Activated CD4-positive, alpha-beta T cell treated with anti-CD3 and anti-CD28 coated beads for 1 hour (primary cell): ENCODE measurements at places on chromosomes 4 and X.

DNA sequence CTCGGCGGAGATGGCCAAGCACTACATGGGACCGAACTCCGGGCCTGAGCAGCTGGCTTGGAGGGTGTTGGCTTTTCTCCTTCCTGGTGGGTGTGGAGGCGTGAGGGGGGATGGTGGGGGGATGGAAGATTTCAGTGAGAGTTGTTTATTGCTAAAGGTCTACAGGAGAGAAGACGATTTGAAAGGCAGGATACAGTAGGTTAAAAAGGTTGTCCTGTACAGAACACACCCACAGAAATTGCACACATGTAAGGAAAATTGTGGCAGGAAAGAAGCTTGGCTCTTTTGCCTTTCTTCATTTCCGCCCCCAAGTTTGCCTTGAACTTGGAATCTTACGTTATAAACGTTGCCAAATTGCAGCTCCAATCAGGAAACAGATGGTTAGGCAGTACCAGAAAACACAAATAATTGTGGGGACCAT, 74.1 kb upstream of the STOX2 start:
- no peak for DNase-seq

GRCh38 chr4:140330311-140330900, 43.0 kb upstream of the SCOC start:
- no peak for DNase-seq

GRCh38 chr4:151355155-151355554, 29.8 kb upstream of the SH3D19 start:
- no peak for DNase-seq

- DNase-seq, result no peak
These were observed 232.2 kb upstream of the FMR1 start for GRCh38 chrX:147679356-147680005.

DNA sequence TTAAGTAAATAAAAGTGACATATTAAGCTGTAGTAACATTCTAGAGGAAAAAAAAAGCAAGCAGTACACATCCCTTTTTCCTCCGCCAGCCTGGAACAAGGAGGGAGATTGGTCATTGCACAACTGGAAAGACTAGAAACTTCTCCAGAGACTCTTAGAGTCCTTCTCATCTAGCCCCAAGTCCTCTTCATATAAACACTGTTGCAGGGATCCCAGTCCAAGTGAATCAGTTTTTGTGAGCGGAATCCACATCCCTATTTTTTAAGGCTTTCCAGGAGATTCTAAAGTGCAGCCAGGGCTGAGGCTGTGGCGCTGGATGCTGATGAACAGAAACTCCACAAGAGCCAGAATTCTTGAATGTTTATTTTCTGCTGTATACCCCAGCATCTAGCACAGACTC, 23.8 kb downstream of the REELD1 start:
- DNase-seq, result no peak

- no peak for DNase-seq
These were observed 9.4 kb downstream of the GPRIN3 start for GRCh38 chr4:89298155-89298554.

- DNase-seq, result no peak
These were observed 71.8 kb downstream of the TMA16 start for GRCh38 chr4:163566257-163566796.

DNA sequence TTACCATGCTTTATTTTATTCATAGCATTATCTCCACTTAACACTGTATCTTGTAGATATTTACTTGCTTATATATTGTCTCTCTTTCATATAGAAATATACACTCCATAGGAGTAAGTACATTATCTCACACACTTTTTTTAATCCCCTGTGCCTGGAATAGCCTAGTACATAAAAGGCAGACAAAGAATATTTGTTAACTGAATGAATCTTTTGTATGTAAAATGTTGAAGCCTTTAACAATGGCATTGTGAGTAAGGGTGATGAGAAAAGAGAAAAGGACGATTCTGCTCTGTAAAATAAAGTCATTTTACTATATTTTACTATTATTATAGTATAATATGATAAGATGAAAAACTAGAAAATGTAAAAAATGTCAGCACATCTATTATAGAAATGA, 97.7 kb upstream of the PDHA2 start:
- no peak for DNase-seq

DNA sequence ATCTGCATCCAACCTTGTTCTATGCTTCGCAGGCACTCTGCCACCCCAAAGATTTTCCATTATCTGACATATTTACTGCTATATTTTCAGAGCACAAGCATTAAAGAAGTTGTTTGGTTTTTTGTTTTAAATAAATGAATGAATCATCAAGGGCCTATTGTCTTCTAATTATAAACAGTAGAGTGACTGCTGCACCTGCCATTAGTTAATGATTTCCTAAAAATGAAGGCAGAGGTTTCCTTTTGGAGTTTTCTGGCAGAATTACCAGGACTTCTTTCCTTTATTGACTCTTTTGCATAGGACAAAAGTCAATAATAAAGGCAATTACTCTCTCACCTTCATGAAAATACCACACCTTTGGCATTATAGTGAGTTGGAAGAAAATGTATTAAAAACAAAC, 238.1 kb downstream of the INPP4B start:
- no peak for DNase-seq

DNA sequence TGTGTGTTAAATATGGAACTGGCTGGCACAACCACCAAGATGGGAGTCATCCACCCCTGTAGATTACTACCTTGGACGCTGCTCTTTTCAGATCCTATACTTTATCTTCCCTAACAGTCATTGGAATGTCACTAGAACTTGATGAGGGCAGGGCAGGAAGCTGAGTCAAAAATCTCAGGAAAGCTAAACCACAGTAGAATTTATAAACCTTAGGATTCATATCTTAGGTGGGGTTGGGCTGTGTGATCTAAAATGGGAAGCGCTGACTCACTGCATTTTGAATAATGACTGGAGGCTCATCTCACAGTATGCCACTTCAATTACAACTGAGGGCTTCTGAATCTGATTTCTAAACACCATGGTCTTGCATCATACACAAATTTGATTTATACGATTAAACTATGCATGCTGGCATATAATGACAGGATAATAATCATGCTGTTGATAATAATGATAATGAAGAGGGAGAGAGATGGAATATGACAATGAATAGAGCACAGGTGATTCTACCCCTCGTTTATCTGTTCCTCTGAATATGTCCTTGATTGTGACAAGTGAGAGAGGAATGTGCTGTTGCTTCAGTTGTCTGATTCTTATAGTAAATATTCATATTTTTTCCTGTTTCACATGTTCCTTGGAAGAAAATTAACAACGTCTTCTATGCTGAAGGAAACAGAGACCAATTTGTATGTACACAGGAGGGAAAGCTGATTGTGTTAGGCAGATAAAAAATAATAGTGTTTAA, 270.3 kb upstream of the HS3ST1 start:
- no peak for DNase-seq

- no peak for DNase-seq
These were observed 45.3 kb upstream of the MAP3K15 start for GRCh38 chrX:19560611-19561010.

- DNase-seq, result no peak
These were observed 9.4 kb downstream of the SLC2A9 start for GRCh38 chr4:10011885-10012284.

- DNase-seq, result no peak
These were observed 36.5 kb downstream of the WDR1 start for GRCh38 chr4:10079912-10080588.

- DNase-seq, result no peak
These were observed 83.7 kb downstream of the DHRSX start for GRCh38 chrX:2416851-2417604.

DNA sequence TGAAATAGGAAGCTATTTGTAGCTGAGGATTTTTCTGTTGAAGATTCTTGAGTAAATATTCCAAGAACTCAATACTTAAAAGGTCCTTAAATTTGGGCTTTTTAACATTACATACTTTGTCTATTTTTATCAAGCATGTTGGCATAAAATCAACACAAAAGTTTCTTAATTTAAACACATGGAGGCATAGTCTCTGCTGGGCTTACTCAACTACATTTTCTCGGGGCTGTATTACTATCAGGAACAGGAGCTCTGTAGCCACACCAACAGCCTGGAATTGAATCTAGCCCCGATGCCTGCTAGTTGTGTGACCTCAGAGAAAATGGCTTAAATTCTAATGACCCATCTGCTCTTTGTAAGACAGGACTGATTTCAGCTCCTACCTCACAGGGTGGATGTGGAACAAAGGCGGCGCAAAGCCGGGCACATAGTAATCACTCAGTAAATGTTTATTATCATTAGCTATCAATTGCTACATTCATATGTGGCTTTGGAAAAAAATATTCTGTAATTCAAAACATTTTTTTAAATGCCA, 207.0 kb downstream of the NSUN7 start:
- DNase-seq, result no peak

GRCh38 chr4:116539744-116540143, 545.6 kb downstream of the TRAM1L1 start:
- DNase-seq, result no peak

DNA sequence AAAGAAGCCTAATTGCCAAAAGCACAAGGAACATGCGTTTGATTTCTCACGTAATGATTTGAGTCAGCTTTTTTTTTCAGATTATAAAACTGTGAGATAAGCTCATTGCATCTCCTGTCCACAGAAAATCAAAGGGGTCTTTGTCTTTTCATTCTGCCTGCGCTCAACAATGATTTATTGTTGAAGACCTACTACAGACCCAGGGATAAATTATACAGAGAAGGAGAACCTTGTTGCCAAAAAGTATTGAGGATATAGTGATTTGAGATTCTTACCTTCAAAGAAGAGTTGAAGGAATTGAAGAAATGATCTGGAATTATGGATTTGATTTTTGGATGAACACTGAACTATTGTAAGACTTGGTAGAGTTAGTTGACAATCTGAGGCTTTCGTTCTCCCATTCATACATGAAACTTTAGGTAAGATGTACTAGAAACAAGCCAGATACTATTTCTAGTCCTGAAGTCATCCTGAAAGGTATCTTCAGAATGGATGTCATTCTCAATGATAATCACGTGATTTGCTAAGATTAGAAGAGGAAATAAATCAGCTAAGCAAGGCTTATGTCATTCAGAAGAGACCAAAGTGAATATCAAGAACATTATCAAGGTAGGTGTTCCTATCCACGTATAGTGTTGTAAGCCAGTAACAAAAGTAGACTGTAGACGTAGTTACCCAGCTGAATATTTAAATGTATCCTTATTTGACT, 71.1 kb upstream of the SCOC start:
- no peak for DNase-seq

- no peak for DNase-seq
These were observed 56.2 kb downstream of the NAF1 start for GRCh38 chr4:163110442-163110841.

GRCh38 chr4:20603671-20604313, 96.5 kb upstream of the PACRGL start:
- DNase-seq, result no peak

GRCh38 chr4:85024671-85025070, 58.2 kb upstream of the WDFY3 start:
- DNase-seq, result no peak

DNA sequence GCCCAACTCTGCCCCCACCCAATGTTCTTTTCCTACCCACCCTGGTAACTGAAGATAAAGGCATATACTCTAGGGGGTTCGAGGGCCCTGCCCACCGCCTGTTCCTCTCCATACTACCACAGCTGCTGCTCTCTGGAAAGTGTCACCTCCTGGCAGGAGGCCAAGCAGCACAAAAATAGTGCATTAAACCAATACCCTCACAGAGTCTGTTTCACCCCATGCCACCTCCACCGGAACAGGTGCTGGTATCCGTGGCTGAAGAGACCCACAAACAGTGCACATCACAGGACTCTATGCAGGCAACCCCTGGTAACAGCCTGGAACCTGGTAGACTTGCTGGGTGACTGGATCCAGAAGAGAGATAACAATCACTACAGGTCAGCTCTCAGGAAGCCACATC, 85.1 kb upstream of the CTSO start:
- no peak for DNase-seq

- DNase-seq, result no peak
These were observed 128.1 kb downstream of the LAS1L start for GRCh38 chrX:65406532-65406931.

DNA sequence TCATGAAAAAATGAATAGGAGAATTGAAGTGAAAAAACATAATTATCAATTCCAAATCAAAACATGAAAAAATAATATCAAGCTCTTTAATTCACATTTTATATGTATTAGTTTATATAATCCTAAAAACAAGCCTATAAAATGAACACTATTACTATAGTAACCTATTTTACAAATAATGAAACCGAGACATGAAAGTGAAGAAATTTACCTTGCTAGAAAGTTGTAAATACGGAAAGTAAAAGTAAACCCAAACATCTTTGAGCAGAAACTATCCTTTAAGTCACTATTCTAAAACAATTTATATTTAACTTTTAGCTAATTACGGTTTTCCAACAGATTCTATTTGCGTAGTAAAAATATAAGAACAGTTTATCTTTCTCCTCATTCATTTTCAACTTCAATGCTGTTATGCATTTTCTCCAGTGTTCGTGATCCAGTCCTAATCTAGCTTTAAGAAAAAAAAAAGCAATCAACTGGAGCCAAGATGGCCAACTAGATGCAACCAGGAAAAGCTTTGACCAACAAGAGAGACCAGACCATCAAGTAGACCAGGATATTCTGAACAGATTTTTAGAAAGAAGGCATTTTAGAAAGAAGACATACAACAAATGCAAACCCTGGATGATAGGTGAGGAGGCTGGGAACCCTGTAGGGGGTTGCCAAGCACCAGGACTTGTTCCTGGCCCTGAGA, 67.0 kb downstream of the DDX53 start:
- no peak for DNase-seq

DNA sequence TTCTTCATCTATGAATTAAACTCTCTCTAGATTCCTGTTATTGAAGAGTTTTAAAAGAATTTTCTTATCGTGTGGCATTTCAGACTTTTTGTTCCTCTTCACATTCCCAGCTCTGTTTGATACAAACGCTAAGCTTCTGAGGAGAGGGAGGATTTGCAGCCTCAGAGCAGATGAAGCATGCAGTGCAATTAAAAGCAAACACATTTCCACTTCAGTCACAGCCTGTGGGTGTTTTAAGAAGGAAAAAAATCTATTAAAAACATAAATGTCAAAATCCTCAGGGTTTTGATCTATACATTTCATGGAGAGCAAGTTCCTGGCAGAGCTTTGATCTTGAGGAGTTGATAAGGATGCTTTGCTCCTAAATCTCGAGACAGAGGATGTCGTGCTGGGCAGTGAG, 442.4 kb upstream of the BOD1L1 start:
- no peak for DNase-seq

DNA sequence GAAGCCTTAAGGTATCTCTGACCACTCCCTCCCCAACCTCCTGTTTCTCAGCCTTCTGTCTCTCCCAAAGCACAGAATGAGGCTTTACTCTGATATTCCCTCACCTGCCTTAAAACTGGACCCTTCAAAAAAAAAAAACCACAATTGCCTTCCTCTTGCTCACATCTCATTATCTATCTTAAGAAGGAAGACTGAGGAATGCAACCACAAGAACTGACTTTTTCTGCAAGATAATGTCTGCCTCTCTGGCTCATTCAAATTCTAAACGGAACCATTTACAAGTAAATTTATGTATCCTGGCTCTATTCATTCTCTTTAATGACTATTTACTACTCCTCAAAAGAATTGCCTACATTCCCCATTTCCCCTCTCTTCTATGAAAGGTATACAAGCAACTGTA, 545.5 kb upstream of the HTR2C start:
- DNase-seq, result no peak

GRCh38 chr4:4601803-4602369, 60.0 kb upstream of the STX18 start:
- DNase-seq, result no peak
